ENCODE measurements at places on chromosomes 1 and 21.

DNA sequence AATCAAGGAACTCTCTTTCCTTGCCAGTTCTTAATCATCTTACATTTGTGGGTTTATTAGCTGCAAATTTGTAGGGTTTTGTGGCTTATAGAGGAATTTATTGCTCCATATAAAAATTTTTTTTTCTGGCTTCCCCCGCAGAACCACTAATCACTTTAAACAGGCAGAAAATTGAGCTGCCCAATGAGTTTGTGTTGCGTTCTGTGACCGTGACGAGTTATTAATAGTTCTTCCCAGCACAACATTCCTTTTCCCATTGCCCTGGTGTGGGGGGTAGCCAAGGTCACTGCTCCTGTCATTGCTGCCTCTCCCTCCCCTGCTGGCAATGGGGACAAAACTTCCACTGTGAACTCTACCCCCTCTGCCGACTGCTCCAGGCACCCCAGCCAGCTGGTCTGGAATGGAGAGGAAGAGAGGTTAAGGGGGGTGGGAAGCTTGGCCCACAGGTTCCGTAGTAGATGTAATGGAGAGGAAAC is 55.1 kb downstream of the UBE2T start:
- no peak for DNase-seq

GRCh38 chr1:95096218-95096841 is 20.8 kb upstream of the TLCD4 start:
- no peak for DNase-seq

GRCh38 chr1:42114229-42114628 is 39.0 kb upstream of the GUCA2B start:
- no peak for DNase-seq

DNA sequence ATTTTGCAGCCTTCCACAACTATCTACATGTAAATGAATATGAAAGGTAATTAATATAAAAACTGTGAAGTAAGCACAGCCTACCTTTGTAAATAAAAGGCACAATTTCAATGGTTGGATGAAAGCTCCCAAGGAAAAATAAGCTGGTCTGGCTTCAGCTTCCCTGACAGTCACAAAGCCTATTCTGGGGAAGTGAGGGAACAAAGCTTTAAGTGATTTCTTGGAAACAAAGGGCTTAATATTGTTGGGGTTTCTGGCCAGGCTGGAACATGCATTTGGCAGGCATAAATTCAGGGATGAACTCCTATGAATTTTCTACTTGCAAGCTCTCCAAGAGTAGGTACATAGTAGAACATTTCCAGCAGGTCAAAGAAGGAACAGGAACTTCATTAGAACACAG is 17.3 kb downstream of the BCAS2 start:
- DNase-seq = no peak

DNA sequence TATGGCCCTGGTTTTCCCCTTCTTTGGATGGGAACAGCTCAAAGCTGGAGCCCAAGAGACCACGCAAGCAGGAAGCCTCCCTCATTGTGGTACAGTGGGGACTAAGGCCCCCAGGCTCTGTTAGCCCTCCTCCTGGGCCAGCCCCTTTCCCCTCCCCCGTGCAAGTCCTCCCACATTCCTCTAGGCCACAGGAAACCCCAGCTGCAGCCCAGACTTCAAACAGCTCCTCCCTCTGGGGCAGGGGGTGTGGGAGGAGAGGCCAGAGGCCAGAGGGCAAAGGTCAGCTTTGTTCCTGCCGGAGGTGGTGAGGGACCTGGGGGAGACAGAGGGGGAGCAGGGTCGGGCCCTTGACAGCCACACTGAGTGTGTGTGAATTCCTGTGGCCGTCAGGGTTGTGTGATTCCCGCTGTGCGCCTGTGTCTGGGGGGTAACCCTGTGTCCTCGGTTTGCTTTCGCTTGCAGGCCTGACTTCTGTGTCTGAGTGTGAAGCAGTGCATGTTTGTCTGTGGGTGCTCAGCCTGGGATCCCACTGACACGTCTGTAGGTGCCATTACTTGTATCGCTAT is 3.4 kb upstream of the AHDC1 start:
- no peak for DNase-seq

DNA sequence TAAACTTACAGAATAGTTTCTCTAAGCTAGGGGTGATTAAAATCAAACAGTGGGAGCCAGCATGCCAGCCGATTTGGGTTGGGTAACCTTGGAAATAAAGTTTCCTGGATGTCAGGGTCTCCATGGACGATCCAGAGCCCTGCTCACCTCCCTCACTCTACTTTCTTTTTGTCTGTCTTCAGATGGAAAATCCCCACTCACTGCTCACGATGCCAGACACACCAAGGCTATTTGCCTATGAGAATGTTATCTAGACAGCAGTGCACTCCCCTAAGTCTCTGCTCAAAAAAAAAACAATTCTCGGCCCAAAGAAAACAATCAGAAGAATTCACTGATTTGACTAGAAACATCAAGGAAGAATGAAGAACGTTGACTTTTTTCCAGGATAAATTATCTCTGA is 13.9 kb downstream of the SLAMF7 start:
- no peak for DNase-seq

- no peak for DNase-seq
These were observed 22.0 kb downstream of the SMAP2 start for GRCh38 chr1:40395190-40396175.

All from stimulated activated CD4-positive, alpha-beta T cell treated with anti-CD3 and anti-CD28 coated beads, Interleukin-15, amount 100 ng/mL, for 24 hours (primary cell).